ENCODE measurements at places on chromosomes 6 and 20. TPM values are rescaled to one million over a fixed set of nuclear protein-coding genes. Genes with fewer than 3 reads are reported as not detected.

GRCh38 chr6:25942561-25943147, 12.2 kb upstream of the SLC17A2 start:
- DNase-seq = peak; percentile 66
- H3K4me1 ChIP-seq = peaks cover 8% of the 10 kb centered on the region
- H3K36me3 ChIP-seq = no peaks in the 10 kb centered on the region
- no peaks in the 10 kb centered on the region for H3K27me3 ChIP-seq

DNA sequence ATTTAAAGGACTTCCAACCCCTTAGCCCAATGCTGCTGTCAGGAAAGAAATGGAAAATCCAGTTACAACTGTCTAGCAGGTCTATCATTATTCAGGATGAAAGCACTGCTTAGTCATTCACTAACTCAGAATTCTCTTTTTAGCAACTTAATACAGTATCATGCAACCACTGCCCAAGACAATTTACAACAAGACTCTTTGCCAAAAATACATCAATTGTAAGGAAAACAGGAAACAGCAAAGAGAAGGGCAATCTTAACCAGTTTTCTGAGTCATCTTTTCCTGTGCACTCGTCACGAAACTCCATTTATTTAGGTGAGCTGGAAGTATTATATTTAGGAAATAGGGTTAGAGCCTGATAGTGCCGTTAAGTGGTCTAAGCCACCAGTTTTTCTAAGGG, 1197.7 kb upstream of the CITED2 start:
- H3K4me1 ChIP-seq = no peaks in the 10 kb centered on the region
- H3K27me3 ChIP-seq = no peaks in the 10 kb centered on the region
- no peak for DNase-seq
- no peaks in the 10 kb centered on the region for H3K36me3 ChIP-seq
- no peak overlapping the region for H3K27ac ChIP-seq
- no peak overlapping the region for H3K4me3 ChIP-seq

DNA sequence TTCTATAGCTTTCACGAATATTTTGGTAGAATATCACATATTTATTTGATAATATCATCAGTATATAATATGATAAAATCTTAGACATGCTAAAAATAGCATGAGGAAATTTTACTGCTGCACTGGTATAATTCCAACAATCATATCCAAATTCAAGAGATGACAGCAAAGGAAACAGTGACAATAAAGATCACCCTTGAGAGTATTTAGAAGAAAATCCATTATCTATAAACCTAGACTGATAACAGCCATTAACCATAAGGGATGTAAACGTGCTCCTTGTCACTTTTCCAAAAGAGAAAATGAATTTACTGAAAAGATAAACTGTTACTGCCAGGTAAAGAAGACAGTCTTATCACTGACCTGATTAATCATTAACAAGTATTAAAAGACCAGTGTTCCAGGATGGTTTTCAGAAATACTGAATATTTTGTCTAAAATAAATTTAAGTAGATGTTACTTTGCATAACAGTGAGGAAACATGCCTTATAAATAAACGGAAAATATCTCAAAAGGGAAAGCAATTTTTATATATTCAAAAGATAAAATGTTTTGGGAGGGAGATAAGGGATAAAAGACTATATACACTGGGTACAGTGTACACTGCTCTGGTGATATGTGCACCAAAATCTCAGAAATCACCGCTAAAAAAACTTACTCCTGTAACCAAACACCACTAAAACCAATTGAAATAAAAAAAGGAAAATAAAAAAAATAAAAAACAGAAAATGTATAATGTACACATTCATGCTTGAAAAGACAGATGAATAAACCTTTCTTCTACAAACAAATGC, 1704.7 kb downstream of the HACE1 start:
- no peaks in the 10 kb centered on the region for H3K36me3 ChIP-seq
- no peaks in the 10 kb centered on the region for H3K27me3 ChIP-seq
- H3K4me3 ChIP-seq = no peak overlapping the region
- no peak for DNase-seq
- H3K4me1 ChIP-seq = no peaks in the 10 kb centered on the region

DNA sequence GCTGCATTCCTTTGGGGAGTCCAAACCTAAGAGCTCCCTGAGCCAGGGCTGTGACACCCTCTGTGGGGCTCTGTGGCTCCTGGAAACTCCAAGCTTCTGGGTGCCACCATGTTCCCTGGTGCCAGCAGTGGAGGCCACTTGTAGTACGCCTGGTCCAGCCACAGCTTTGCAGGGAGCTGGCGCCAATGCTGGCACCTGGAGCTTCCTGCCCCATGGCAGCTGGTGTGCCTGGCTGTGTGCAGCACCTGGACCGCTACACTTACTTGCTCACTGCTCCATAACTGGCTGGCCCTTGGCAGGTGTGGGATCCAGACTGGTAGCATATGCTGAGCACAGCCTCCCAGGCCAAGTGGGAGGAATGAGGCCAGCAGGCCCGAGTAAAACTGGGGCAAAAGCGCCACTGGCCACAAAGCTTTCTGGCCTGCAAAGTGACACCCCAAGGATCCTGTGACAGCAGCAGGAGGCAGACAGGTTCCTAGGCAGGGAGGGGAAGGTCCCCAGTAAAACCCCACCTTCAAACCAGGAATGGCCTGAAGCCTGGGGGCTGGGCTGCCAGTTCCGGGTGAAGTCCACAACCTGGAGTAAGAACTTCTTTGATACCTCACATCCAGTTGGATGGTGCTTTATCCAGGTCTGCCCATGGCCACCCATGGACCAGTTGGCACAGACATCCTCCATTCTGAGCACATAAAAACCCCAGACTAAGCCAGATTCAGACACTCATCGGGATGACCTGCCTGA, 461.0 kb downstream of the TBC1D32 start:
- H3K27ac ChIP-seq = no peak overlapping the region
- H3K36me3 ChIP-seq = no peaks in the 10 kb centered on the region
- H3K27me3 ChIP-seq = no peaks in the 10 kb centered on the region
- DNase-seq = no peak

GRCh38 chr6:132348231-132348630, 53.0 kb downstream of the MOXD1 start:
- no peaks in the 10 kb centered on the region for H3K27me3 ChIP-seq
- no peaks in the 10 kb centered on the region for H3K4me1 ChIP-seq
- no peak for DNase-seq
- no peak overlapping the region for H3K27ac ChIP-seq
- no peak overlapping the region for H3K4me3 ChIP-seq
- no peaks in the 10 kb centered on the region for H3K36me3 ChIP-seq

SYCP2L gene
- not detected for total RNA-seq

DNA sequence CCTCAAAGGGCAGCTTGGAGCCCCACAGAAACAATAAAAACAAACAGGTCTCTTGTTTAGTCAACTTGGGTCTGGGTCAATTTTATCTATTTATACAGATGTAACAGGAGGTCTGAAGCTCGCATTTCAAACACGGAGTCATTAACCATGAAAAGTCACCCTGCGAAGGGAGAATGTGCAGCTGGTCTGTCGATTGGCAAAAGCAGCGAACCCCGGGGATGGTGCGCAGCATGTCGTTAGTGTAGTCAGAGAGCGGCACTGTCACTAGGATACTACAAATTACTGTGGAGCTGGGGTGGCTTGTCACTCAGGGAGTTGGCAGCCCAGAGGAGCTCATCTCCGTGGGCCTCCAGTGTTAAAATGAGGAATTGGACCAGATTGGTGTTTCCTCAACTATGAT, 190.4 kb upstream of the ARG1 start:
- H3K27me3 ChIP-seq = no peaks in the 10 kb centered on the region
- H3K36me3 ChIP-seq = no peaks in the 10 kb centered on the region
- no peaks in the 10 kb centered on the region for H3K4me1 ChIP-seq
- DNase-seq = no peak
- H3K27ac ChIP-seq = no peak overlapping the region
- H3K4me3 ChIP-seq = no peak overlapping the region

C6orf118 gene
- not detected for total RNA-seq

GRCh38 chr6:69138148-69138547, 503.1 kb downstream of the ADGRB3 start:
- no peak overlapping the region for H3K27ac ChIP-seq
- DNase-seq = no peak
- H3K4me1 ChIP-seq = no peaks in the 10 kb centered on the region

GRCh38 chr6:158205169-158205944, 37.2 kb downstream of the GTF2H5 start:
- no peak overlapping the region for H3K27ac ChIP-seq
- DNase-seq = no peak
- no peaks in the 10 kb centered on the region for H3K27me3 ChIP-seq
- H3K36me3 ChIP-seq = no peaks in the 10 kb centered on the region

DNA sequence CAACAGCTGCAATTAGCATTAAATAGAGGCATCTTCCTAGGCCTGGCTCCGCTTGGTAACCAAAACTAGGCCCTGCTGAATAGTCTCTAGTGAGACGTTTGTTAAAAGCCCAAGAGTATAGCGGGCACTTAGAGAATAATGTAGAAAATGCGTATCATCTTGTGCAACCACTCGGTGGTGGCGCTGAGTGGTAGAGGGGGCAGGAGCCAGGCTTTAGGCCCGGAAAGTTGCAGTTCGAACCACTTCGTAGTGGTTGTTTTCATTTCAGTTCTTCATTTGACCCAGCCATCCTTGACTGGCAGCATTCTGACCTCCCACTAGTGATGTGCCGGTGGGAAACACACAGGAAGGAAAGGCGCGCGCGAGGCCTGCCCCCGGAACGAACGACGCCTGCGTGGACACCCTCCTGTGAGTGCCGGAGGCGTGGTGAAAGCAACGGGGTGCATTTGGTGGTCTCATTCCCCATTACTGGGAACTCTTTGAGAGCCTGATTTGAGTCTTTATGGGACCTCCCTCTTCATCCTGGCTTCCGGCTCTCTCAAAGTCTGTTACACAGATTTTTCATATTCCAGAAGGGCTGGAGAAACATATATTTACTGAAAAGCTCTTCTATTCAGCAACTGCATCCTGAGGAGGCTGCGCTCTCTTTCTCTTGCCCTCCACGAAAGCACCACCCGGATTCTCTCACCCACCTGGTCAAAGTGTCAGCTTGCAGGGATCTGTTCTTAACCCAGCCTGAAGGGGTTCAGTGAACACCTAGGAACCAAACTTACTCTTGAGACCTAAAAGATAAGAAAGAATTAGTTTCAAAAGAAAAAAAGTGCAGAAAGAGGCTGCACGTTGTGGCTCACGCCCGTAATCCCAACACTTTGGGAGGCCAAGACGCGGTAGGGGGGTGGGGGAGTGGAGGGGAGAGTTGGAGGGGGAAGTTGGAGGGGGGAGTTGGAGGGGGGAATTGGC, 18.2 kb downstream of the GPX5 start:
- peaks cover 8% of the 10 kb centered on the region for H3K27me3 ChIP-seq
- H3K36me3 ChIP-seq = no peaks in the 10 kb centered on the region
- H3K4me3 ChIP-seq = peak overlapping the region; percentile 55
- H3K4me1 ChIP-seq = peaks cover 18% of the 10 kb centered on the region
- DNase-seq = peak; percentile 36
- H3K27ac ChIP-seq = no peak overlapping the region

ZSWIM1 gene
- total RNA-seq = 9.3 TPM

IRF4 gene
- 16.9 TPM for total RNA-seq

COX4I2 gene
- total RNA-seq = not detected

- no peaks in the 10 kb centered on the region for H3K36me3 ChIP-seq
- H3K4me3 ChIP-seq = no peak overlapping the region
- no peak for DNase-seq
- H3K27ac ChIP-seq = no peak overlapping the region
These were observed 291.8 kb downstream of the ZNF217 start for GRCh38 chr20:53301869-53302268.

TSPO2 gene
- not detected for total RNA-seq

GLP1R gene
- total RNA-seq = not detected

SFTA2 gene
- not detected for total RNA-seq

- H3K27ac ChIP-seq = no peak overlapping the region
- H3K27me3 ChIP-seq = no peaks in the 10 kb centered on the region
- no peak overlapping the region for H3K4me3 ChIP-seq
- DNase-seq = no peak
- no peaks in the 10 kb centered on the region for H3K4me1 ChIP-seq
These were observed 40.4 kb downstream of the ESF1 start for GRCh38 chr20:13744352-13744751.

BCAS1 gene
- total RNA-seq = 0.27 TPM

GRCh38 chr20:62772103-62772611, 24.1 kb upstream of the MRGBP start:
- no peaks in the 10 kb centered on the region for H3K27me3 ChIP-seq
- H3K27ac ChIP-seq = no peak overlapping the region
- H3K4me1 ChIP-seq = peaks cover 61% of the 10 kb centered on the region

GRCh38 chr6:143843677-143843999, 500 bp downstream of the LTV1 start:
- DNase-seq = no peak
- H3K36me3 ChIP-seq = peaks cover 37% of the 10 kb centered on the region
- peak overlapping the region; percentile 88 for H3K27ac ChIP-seq
- peaks cover 23% of the 10 kb centered on the region for H3K4me1 ChIP-seq

MTFR2 gene
- 1.2 TPM for total RNA-seq

GRCh38 chr20:3646067-3646440, 17.1 kb downstream of the GFRA4 start:
- no peaks in the 10 kb centered on the region for H3K4me1 ChIP-seq
- H3K27ac ChIP-seq = no peak overlapping the region
- H3K36me3 ChIP-seq = peaks cover 13% of the 10 kb centered on the region
- no peak for DNase-seq
- no peaks in the 10 kb centered on the region for H3K27me3 ChIP-seq
